ENCODE measurements at places on chromosomes 3 and 15. TPM values are rescaled to one million over a fixed set of nuclear protein-coding genes. Genes with fewer than 3 reads are reported as not detected.

LHFPL4 gene
- not detected for total RNA-seq

FEM1B gene
- total RNA-seq, result 20.2 TPM

- no peak for DNase-seq
These were observed 289.6 kb downstream of the EFHB start for GRCh38 chr3:19644405-19644804.

SERINC4 gene
- total RNA-seq, result not detected

All from epithelial cell of proximal tubule (primary cell).